ENCODE measurements at places on chromosomes 3 and 15.

DNA sequence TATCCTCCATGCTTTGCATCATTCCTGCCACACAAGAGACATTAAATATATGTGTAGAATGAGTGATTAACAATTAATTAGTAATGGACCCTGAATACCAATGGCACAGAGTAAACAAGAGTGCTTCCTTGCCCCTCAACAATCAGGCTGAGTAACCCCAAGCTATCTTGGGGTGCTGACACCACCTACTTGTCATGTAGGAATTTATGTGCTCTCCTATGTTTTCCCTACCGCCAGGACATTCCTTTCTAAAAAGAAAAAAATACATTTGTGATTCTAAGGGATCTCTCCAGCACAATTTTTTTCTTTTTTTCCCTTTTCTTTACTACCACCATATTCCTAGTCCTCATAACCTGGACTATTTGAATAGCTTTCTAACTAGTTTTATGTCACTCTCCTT, 449.1 kb downstream of the MFSD1 start:
- no peak for DNase-seq

- no peak for DNase-seq
Measured at GRCh38 chr3:45583021-45583851, 11.3 kb upstream of the LIMD1 start.

DNA sequence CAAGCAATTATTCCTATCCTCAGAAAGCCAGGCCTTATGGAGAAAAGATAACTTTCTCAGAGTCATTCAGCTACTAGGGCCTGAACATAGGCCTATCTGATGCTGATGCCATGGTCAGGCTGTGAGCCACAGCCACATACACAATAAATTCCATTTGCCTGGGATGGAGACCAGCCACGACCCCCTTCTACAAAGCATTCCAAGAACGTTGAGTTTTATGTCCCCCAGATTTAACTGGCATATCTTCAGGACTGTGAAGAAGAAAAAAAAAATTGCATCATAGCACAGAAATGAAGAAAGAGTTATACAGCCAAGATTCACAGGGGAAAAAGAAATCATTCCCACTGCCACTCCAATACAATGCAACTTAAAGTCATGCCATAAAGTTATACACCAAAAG, 100.0 kb downstream of the THBS1 start:
- DNase-seq: no peak

DNA sequence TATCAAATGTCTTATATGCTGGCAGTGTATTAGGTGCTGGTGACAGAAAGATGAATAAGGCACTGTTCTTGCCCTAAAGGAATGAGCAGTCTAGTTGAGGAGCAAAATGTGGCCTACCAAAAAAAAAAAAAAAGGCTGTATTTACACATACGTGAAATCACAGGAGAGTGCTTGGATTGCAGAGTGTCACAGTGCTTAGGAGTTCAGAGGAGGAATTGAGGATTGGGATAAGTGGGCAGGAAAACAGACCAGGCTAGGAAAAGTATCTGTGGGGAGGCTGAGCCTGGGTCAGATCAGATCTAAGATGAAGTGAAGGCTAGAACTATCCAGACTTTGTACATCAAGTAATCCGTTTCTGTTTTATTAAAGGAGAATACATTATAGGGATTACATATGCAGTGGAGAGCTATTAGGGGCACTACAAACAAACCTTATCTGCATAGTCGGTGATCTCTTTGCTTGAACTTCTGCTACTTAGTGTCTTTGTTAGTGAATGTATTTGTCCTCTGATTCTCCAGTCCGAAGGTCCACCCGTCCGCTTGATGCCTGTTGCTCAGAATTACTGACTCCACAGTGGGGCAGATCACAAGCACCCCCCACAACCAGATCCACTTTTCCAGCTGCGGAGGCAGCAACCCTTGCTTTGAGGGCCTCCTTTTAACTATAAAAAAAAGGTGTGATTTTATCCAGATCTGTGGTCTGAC, 80.0 kb downstream of the FNDC3B start:
- no peak for DNase-seq

DNA sequence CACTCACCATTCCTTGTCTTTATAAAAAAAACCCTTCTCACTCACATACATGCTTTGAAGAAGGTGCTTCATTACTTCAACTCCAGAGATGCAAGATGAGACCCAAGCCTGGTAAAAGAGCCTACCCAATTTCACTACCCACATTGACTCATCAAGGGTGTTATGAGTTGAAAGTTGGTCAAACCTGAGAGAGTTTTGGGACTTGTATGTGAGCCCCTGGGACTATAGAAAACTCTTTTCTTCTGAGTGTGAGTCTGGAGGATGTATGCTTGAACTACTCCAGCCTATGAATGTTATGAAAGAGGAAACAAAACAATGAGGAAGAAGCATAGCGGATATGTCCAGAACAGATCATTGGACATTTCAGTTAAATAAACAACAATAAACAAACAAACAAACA, 106.5 kb upstream of the SATB1 start:
- DNase-seq: no peak

GRCh38 chr3:83193526-83193925, 1432.1 kb upstream of the GBE1 start:
- no peak for DNase-seq

GRCh38 chr3:25604107-25604805, 60.5 kb downstream of the TOP2B start:
- no peak for DNase-seq

DNA sequence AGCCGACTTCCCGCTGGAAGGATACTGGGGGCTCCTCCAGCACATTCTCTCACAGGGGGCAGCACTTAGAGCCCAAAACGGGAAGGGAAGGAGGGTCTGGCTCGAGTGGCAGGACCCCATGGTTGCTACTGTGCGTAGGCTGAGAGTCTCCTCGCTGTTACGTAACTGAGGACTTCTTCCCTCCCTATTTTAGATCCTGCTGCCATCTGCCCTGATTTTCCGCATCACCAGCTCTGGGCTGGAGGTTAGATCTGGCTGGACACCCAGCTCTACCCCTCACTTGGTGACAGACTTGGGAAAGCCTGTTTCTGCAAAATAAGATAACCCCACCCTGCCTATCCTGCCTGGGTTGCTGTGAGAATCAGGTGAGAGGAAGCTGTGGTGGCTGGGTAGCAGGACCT, 47.7 kb downstream of the BDH1 start:
- no peak for DNase-seq

Data from stimulated activated CD8-positive, alpha-beta memory T cell treated with anti-CD3 and anti-CD28 coated beads, Interleukin-4, amount 100 ng/mL, for 1 hour (primary cell).